ENCODE measurements at places on chromosomes 5 and 9.
A peak's percentile ranks its signal among the peaks of the same experiment; 100 is the strongest.

DNA sequence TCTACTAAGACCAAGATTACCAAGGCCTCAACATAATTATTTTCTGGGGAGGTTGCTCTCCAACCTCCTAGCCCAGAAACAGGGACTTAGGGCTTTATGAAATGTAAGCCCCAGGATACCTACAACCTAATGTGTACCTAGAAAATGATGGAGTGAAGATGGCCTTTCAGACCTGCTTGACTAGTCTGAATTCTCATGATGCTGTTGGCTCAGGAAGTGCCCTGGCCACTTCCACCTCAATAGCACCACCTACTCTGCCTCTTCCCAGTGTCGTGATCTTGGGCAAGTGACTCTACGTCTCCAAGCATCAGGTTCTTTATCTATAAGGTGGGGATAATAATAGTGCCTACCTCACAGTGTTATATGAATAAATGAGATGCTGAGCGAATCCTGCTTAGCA is 57.9 kb upstream of the GARNL3 start:
- DNase-seq = no peak

- DNase-seq = no peak
These were observed 26.8 kb downstream of the BARHL1 start for GRCh38 chr9:132609184-132609583.

DNA sequence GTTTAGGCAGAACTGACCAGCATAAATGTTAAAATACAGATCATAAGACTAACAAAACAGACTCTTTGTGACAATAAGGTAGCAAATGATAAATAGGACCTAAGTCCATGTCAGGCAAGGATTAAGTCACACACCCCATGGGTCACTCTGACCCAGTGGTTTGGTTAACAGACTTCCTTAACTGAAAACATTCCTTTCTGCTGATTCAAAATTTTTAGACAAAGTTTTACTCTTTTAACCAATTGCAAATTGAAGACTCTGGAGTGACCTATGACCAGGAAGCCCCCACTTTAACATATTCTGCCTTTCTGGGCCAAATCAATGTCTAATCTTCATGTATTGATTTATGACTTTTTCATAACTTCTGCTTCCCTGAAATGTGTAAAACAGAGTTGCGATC is 4.9 kb upstream of the NXNL2 start:
- peak; percentile 44 for DNase-seq

DNA sequence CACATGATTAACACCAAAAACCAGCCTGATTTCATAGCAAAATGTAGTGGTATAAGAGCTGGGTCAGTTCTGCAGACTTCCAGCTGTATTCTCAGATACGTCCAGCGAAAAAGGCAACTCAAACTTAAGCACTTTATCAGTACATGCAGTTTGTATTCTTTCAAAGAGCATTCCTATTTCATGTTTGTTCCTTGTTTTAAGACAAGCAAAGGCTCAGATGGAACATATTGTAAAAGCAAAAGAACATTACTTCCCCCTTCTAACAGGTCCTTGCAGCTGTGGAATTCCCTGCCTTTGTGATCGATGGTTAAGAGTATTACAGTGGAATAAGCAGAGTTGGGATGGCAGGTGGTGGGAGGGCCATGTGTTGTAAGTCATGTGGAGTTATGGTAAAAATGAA is 86.3 kb upstream of the GRHPR start:
- no peak for DNase-seq

DNA sequence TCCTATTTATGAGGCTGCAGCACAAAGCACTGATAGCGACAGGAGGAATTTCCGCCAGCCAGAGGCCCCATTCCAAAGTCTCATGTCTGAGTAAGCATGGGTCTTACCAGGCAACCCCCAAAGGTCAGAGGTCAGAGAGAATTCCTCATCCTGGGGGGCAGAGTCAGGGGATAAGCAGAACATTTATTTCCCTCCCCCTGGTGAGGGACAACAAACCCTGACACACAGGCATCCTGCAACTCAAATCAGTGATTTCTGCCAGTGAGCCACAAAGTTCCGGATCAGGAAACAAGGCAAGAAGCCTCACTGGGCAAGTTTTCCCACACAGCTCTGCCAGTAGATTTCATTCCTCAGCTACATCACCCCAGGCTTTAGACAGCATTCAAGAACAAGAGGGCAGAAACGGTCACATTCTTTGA is 37.0 kb downstream of the ADAMTS12 start:
- peak; percentile 57 for DNase-seq

DNA sequence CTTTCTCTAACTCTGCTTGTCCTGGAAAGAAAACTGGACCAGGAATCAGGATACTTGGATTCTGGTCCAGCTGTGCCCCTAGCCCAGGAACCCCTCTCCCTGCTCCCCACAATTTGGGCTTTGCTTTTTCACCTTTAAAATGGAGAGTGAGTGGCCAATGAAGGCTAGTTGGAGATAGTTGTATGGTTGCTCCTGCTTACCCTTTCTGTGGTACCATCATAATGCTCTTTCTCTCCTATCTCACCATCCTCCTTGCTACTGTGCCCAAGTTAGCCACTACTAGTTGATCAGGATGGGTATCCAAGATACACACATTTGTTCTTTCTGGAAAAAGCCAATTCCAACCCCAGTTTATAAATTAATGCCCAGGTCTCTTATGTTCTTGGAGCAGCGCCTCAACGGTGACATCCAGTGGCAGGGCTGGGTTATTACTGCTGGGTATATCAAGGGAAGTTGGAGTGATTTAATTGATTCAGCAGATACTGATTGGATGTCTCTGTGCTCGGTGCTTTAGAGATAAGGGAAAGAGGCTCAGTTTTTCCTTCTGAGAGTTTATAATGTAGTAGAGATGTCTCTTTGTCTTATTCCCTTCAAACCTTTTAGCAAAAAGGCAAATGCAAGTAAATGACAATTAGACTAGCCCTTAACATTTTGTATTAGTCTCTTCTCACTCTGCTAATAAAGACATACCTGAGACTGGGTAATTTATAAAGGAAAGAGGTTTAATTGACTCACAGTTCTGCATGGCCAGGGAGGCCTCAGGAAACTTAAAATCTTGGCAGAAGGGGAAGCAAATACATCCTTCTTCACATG is 38.5 kb downstream of the FAXDC2 start:
- peak; percentile 60 for DNase-seq

DNA sequence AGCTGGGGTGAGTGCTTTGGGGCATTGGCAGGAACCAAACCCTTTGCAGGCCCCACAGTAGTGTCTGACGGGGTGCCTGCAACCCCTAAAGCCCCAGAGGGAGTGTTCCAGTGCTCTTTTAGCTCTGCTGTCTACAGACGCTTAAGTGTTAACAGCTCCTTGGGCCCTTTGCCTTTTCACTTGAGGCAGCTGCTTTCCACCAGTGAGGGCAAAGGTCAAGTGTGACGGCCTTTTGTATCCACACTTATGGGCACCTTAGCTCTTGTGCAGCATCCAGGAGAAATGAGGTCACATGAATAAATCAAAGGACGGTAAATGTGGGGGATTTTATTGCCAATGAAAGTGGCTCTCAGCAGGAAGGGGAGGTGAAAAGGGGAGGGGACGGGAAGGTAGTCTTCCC is 241.4 kb upstream of the PCSK5 start:
- DNase-seq = no peak

DNA sequence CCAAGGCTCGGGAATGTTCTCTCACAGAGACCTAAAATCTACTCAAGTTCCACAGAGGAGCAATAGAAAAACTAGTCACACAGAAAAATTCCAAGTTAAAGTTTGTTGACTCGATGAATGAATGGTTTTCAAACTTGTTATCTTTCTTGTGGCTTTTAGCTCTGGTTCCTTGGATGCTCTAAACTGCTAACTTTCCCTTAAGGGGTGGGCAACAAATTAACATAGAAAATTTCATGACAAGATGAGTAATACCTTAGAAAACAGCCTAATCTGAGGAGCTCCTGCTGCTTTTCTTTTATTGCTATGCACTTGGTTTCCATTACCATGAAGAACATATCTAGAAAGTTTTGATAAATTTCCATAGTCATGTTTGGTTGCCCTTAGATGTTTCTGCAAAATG is 100.2 kb upstream of the CCDC112 start:
- peak; percentile 58 for DNase-seq

DNA sequence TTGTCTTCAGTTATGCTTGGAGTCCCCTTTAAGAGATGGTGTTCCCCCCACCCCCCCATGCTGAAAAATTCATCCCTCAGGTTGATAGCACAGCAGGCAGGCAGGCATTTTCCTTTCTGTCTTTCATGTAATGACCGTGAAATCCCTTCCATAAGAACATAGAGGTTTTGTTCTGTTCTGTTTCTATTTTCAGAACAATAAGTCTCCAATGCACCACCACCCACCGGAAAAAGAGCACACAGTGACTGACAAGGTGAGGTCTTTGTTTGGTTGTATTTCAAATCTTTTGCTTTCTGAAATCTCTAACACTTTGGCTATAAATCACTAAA is 52.4 kb downstream of the DMRT2 start:
- DNase-seq = no peak

DNA sequence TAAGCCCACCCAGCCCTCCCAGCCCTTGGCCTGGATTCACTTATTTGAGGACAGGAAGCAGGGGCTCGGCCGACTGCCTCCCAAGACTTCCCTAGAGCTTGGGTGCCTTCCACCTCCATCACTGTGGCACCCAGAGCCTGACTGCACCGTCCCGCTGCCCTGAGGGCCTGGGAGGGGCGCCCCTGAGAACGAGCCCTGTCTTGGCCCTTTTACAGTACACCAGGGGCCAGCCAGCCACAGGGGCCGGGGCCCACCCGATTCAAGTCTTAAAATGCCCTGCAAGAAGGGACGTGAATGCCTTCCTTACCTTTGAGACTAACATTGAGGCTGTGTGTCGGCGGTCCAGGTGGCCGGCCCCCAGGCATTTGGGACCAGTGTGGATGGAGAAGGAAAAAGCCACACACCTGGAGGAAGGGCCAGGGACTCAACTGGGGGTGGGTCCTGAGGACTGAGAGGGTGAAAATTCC is 16.8 kb downstream of the FAM78A start:
- DNase-seq = no peak

GRCh38 chr5:149153751-149154610 is 12.7 kb downstream of the ABLIM3 start:
- DNase-seq = no peak

- DNase-seq = no peak
These were observed 62.4 kb upstream of the COL15A1 start for GRCh38 chr9:98881356-98881755.

DNA sequence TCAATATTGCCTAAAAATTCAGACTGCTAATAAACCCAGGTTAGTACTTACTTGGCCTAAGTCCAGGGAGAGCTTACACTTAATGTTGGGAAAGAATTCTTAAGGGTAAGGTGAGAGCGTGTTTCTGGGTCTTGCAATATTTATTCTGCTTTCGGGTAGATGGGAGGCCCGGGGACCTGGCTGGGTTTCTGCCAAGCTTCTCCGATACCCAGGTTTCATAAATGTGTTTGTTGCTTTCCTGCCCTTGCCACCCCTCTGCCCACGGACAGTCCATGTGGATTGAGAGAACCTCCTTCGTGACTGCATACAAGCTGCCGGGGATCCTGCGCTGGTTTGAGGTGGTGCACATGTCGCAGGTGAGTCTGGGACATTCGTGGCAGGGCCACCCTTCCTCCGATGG is 48.4 kb upstream of the FOXI1 start:
- DNase-seq = no peak

GRCh38 chr9:112764837-112765236 is 14.3 kb downstream of the SNX30 start:
- DNase-seq = no peak

- DNase-seq = no peak
These were observed 44.6 kb downstream of the CXXC5 start for GRCh38 chr5:139692679-139693308.

- no peak for DNase-seq
These were observed 36.9 kb downstream of the KIF4B start for GRCh38 chr5:155050384-155051019.

- DNase-seq = no peak
These were observed 119.5 kb upstream of the ACOT12 start for GRCh38 chr5:81513473-81513872.

DNA sequence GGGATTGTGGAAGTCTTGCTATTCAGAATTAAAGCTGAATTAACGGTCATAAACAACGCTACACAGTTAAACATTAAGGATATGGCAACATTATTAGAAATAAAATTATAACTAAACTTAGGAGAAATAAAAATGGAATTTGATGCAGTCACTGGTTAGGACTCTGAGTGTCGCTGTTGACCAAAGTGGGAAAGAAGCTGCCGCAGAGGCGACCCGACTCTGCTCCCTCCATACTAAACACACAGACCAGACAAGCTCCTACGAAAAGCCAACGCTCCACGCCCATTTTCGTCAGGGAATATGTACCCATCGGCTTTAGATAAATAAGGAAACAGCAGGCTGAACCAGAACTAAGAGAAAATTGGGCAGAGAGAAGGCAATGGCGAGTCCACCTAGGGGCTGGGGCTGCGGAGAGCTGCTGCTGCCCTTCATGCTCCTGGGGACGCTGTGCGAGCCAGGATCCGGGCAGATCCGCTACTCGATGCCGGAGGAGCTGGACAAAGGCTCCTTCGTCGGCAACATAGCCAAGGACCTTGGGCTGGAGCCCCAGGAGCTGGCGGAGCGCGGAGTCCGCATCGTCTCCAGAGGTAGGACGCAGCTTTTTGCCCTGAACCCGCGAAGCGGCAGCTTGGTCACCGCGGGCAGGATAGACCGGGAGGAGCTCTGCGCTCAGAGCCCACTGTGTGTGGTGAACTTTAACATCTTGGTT is at the start of gene PCDHGA5:
PCDHGA5 (plus strand) TSS at position 211 of the 709 bp plus-strand sequence; CDS start at position 380, 169 bp downstream.
- no peak for DNase-seq

DNA sequence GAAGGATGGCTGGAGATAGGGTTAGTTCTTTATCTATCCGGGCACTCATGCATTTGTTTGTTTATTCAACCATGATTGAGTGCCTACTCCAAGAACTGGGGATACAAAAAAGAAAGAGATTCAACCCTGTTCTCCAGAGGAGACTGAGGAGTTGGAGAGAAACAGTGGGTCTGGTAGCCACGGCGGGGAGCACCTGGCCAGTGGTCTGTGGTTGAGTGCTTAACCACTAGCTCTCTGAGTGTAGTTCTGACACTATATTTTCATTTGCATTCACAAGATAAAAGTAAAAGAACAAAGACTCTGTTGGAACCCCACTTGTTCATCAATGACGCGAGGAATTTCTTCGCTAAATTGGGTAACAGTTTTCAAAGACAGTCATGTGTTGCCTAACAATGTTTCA is 295.5 kb upstream of the MSX2 start:
- DNase-seq = peak; percentile 28

- no peak for DNase-seq
These were observed 123.8 kb upstream of the VLDLR start for GRCh38 chr9:2497666-2498400.

- DNase-seq = peak; percentile 12
These were observed 22.1 kb upstream of the TPD52L3 start for GRCh38 chr9:6305954-6306563.

- no peak for DNase-seq
These were observed 237.5 kb downstream of the TRIM32 start for GRCh38 chr9:116924462-116925110.

GRCh38 chr9:135815830-135816650 is 91.3 kb downstream of the CAMSAP1 start:
- DNase-seq = no peak

- no peak for DNase-seq
These were observed 100.6 kb upstream of the NREP start for GRCh38 chr5:111857623-111858022.
